ENCODE measurements at places on chromosomes 13 and 19. TPM values are rescaled to one million over a fixed set of nuclear protein-coding genes. Genes with fewer than 3 reads are reported as not detected.

ADGRE1 gene
- polyA plus RNA-seq = not detected

BRSK1 gene
- polyA plus RNA-seq = 11.5 TPM

KCTD15 gene
- 48.5 TPM for polyA plus RNA-seq

NDUFB7 gene
- 131 TPM for polyA plus RNA-seq

SIGLEC10 gene
- polyA plus RNA-seq = 1.1 TPM

CDADC1 gene
- polyA plus RNA-seq = 17.4 TPM

IFNL1 gene
- not detected for polyA plus RNA-seq

NLRP5 gene
- not detected for polyA plus RNA-seq

CYP4F3 gene
- polyA plus RNA-seq = 1.1 TPM

P2RY11 gene
- 14.2 TPM for polyA plus RNA-seq

TPTE2 gene
- 1.2 TPM for polyA plus RNA-seq

SYT3 gene
- polyA plus RNA-seq = 0.90 TPM

KLK4 gene
- polyA plus RNA-seq = 0.06 TPM

LILRA6 gene
- polyA plus RNA-seq = 0.70 TPM

CEACAM1 gene
- polyA plus RNA-seq = 17.6 TPM

GPATCH1 gene
- 12.6 TPM for polyA plus RNA-seq

IL11 gene
- polyA plus RNA-seq = 2.0 TPM

MARCHF2 gene
- polyA plus RNA-seq = 19.3 TPM

CBLC gene
- 9.7 TPM for polyA plus RNA-seq

UGGT2 gene
- 32.2 TPM for polyA plus RNA-seq

CAMSAP3 gene
- 25.0 TPM for polyA plus RNA-seq

KISS1R gene
- polyA plus RNA-seq = 1.3 TPM

RXFP2 gene
- polyA plus RNA-seq = 0.49 TPM

AP2S1 gene
- 114 TPM for polyA plus RNA-seq

OR7C1 gene
- 0.11 TPM for polyA plus RNA-seq

CILP2 gene
- polyA plus RNA-seq = 0.21 TPM

PGLYRP2 gene
- 0.04 TPM for polyA plus RNA-seq

AZU1 gene
- 1.0 TPM for polyA plus RNA-seq

IGFL4 gene
- 0.28 TPM for polyA plus RNA-seq

ZNF534 gene
- 0.27 TPM for polyA plus RNA-seq

YJEFN3 gene
- polyA plus RNA-seq = 12.4 TPM

ZNF556 gene
- 2.1 TPM for polyA plus RNA-seq

FXYD1 gene
- 27.0 TPM for polyA plus RNA-seq

CEACAM21 gene
- polyA plus RNA-seq = 1.9 TPM

IGFL3 gene
- polyA plus RNA-seq = not detected

CRYL1 gene
- polyA plus RNA-seq = 137 TPM

NLRP12 gene
- polyA plus RNA-seq = 0.24 TPM

ENOX1 gene
- polyA plus RNA-seq = 8.5 TPM

TSKS gene
- 0.16 TPM for polyA plus RNA-seq

ADGRE2 gene
- polyA plus RNA-seq = 0.48 TPM

UBE2M gene
- 97.5 TPM for polyA plus RNA-seq

POU2F2 gene
- 0.58 TPM for polyA plus RNA-seq

SMIM24 gene
- polyA plus RNA-seq = 532 TPM

PNMA8C gene
- polyA plus RNA-seq = 0.41 TPM

GAS6 gene
- 32.7 TPM for polyA plus RNA-seq

FGF21 gene
- not detected for polyA plus RNA-seq

PSG11 gene
- polyA plus RNA-seq = not detected

C13orf46 gene
- polyA plus RNA-seq = 0.15 TPM

SLC1A6 gene
- polyA plus RNA-seq = 0.39 TPM

IL27RA gene
- 6.5 TPM for polyA plus RNA-seq

C5AR1 gene
- polyA plus RNA-seq = 7.1 TPM

SELENOV gene
- polyA plus RNA-seq = 7.4 TPM

ZNF555 gene
- 15.1 TPM for polyA plus RNA-seq

CEBPG gene
- 22.6 TPM for polyA plus RNA-seq

FFAR1 gene
- 0.53 TPM for polyA plus RNA-seq

APC2 gene
- polyA plus RNA-seq = 1.3 TPM

SPACA4 gene
- polyA plus RNA-seq = 0.24 TPM

SLITRK5 gene
- 1.8 TPM for polyA plus RNA-seq

FFAR3 gene
- polyA plus RNA-seq = 0.31 TPM

KASH5 gene
- 0.34 TPM for polyA plus RNA-seq
